ENCODE measurements at places on chromosomes 1 and 21.

- DNase-seq, result no peak
Measured at GRCh38 chr21:38037416-38037815, 121.2 kb upstream of the KCNJ6 start.

- no peak for DNase-seq
Measured at GRCh38 chr1:28058971-28059878, 29.2 kb downstream of the EYA3 start.

DNA sequence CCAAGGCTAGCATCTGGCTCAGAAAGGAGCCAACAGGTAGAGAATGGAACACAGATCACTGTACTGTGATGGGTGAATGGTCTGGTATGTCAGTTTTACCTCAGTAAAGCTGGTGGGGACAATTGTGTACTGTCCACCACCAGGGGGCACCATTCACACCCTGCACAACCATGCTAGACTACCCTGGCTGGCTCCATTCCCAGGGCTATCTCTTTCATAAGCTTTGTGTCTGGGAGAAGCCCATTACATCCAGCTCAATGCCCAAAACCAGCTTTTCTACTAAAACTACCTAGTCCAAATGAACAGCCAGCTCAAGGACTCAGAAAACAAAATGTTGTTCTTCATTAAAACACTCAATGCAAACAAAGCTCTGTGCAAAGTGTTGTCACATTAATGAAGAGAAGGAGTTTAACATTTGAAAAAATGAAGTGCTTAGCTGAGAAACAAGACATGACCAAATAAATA is 62.0 kb upstream of the RASAL2 start:
- peak; percentile 31 for DNase-seq

DNA sequence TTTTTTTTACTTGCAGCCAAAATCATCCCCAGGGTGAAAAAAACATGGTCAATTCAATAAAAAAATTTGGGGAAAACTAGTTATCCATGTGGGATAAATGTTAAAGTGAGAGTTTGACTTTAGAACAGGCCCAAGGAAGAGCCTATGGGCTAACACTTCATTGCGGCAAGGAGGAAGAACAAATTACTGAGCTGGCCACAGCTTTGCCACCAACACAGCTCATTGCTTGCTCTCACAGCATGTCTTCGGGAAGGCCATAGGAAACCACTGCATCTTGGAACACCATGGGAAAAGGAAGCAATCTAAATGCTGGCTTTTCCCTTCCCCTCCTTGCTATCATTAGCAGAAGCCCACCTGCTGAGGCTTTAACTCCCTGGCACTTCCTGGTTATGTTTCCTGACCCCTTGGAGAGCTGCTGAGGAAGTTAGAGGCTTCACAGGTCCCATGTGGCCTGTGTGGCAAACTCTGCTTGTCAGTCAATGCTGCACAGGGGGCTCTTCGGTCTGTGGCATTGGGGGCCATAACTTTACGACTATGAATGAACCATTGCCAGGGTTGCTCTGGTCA is 86.0 kb downstream of the SLC25A24 start:
- DNase-seq, result no peak

- DNase-seq, result no peak
Measured at GRCh38 chr1:61056573-61057439, 25.6 kb upstream of the NFIA start.

Data from NCI-H1930 (cell line).